ENCODE measurements at places on chromosomes 6 and 20.

GRCh38 chr6:111739257-111739696 is 133.6 kb upstream of the TRAF3IP2 start:
- no peak for DNase-seq

DNA sequence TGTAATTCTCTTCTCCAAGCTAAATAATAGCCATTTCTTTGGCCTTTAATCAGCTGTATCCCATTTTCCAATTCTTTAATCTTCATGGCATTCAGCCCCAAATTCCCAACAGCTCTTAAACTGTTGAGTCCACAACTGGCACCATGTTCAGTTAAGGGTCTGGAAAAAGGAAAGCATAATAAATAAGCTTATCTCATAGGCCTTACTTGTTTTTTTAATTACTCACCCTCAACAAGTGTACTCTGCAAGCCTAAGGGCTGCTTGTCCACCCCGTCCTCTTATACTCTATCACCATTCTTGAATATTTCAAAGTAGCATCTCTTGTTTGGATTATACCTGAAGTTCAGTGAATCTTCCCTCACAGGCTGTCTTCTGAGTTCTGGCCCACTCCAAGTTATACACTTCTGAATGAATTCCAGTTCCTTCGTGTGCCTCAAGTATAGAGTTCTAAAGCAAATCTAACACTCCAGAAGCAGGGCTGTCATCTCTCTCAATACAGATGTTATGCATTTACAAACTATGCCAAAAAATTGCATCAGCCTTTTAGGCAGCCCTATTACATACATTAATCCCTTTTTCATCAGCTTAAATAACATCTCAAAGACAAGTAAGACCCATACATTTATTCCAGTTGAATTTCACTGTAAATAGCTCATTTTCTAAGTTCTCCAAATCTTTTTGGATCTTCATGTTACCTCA is 98.7 kb downstream of the COL21A1 start:
- no peak for DNase-seq

DNA sequence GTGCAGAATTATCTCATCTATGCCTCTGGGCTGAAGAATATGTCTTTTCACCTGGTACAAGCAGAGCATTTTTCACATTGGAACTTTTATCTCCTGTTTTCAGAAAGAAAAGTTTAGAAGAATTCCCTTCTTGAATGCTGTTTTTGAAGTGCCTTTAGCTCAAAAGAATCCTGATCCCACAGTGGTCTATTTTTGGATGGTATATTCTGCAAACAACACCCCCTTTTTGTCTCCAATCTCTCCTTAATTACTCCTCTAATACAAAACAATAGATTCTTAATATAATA is 57.7 kb upstream of the HFE start:
- no peak for DNase-seq

DNA sequence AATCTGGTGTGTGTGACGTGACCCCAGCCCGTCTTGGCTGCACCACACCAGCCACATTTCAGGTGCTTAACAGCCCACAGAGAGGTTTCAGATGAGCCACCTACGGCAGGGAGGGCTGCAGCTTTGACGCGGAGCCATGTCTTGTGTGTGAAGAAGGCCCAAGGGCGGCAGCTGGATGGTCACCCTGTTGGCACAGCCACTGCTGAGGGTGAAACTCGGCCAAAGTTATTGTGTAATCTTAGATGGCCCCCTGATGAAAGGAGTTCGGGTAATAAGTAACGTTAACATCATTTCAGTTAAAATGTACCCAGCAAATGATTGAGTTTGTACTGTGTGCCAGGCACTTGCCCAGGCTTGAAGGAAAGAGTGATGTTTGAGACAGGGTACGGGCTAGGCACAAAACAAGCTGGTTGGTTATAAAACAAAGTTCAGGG is 97.2 kb downstream of the SSR1 start:
- DNase-seq: no peak

DNA sequence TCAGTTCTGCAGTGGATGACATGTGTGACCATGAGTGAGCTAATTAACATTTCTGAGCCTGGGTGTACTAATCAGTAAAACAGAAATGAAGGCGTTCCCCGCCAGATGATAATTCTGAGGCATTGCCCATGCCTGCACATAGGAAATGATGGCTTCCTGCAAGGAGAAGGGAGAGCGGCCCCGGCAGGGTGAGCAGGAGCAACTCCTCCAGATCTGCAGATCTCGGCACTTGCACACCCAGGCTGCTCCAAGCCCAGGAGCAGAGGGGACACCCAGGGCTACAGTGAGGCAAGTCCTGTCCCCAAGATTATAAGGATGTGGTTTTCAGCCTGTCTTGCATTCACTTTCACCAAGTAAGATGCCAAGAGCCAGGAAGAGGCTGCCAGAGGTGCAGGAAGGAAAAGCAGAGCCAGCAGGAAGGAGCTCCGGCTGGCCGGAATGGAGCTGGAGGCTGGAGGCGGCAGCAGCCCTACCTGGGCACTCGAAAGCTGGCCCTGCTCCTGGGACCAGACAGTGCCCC is 177.5 kb upstream of the CST7 start:
- no peak for DNase-seq

- no peak for DNase-seq
These were observed 103.1 kb downstream of the DST start for GRCh38 chr6:56539527-56540105.

Measured in activated T-cell treated with anti-CD3 and anti-CD28 coated beads for 1 hour (primary cell).